ENCODE measurements at places on chromosomes 6 and 20.

GRCh38 chr20:39829256-39829655, 859.8 kb downstream of the MAFB start:
- no peak for DNase-seq

DNA sequence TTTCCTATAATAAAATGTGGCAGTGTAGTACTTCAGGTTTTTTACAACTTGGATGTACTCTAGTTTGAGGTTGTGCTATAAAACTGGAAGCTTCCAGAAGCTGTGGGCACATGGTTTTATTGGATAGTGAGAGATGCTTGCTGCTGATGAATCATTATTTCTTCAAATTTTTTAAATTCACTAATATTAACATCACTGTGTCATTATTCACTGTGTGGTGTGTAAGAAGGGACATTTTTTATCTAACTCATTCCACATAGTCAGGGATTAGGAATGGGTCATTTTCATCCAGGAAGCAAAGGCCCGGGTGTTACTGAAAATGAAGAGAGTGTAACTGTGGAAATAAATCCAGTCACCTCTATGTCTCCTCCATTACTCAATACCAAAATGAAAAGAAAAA, 421.0 kb downstream of the TENT5A start:
- no peak for DNase-seq

GRCh38 chr6:2181567-2181966, 63.8 kb downstream of the GMDS start:
- no peak for DNase-seq

DNA sequence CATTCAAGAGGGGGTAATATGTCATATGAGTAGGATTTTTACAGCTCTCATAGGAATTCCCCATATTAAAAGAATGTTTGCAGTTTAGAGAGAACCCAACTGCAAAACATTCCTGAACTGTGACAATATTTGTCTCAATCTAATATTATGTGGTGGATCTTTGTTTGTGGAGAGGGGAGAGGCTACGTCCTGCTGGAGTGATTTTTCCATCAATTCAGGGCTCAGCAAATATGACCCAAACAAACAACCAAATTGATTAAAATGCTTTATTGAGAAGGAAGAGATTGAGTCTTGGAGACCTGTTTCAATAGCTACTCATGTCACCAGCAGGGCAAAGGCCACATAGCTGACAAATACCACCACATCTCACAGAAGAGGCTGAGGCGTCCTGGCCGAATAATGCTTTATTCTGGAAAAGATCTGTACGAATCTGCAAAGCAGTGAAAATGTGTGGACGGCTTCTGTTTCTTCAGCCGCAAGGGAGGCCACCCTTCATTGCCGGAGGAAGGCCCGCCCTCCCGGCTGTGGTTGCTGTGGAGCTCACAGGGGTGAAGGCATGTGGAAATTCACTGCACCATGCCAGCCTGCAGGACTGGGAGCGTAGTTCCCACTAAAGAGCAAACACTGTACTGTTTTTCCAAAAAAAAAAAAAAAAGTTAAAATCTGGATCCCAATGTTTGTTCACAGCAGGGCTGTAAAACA, 89.7 kb upstream of the QKI start:
- no peak for DNase-seq

DNA sequence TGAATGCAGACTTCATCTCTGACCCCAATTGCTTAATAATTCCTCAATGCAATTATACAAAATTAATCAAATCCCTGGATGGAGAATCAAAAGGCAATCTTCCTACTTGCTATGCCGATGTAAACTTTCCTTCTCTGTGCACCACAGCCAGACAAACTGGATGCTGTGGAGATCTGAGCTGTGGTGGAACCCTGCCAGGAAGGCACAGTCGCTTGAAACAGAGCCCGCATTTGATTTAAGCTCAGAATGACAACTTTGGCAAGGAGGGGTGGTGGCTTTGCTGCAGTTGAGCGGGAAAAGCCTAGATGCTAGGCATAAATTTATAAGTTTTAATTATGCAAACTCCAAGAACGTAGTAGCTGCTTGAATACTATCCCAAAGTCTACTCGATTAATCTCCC, 190.8 kb downstream of the MTFR2 start:
- no peak for DNase-seq

DNA sequence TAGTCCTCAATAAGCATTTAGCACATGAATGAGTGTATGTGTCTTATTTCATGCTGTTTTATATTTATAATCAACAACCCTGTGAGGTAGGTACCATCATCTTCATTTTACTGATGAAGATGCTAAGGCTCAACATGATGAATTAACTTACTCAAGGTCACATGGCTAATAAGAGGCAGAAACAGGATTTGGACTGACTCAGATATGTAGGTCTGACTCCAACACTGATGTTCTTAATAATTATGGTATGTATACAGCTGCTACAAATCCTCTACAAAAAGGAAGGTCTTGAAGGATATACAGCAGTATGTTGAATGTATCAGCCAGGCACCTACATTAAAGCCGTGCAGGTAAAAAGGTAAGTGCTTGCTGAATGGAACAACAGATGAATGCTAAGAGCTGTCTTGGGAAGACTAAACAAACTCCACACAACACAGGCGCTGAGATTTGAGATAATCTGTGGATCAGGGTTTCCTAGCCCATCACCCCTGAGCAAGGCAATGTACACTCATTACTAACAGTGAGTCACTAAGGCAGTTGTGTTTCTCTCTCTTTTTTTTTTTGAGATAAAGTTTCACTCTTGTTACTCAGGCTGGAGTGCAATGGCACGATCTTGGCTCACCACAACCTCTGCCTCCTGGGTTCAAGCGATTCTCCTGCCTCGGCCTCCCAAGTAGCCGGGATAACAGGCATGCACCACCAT, 31.9 kb downstream of the TTI1 start:
- no peak for DNase-seq

DNA sequence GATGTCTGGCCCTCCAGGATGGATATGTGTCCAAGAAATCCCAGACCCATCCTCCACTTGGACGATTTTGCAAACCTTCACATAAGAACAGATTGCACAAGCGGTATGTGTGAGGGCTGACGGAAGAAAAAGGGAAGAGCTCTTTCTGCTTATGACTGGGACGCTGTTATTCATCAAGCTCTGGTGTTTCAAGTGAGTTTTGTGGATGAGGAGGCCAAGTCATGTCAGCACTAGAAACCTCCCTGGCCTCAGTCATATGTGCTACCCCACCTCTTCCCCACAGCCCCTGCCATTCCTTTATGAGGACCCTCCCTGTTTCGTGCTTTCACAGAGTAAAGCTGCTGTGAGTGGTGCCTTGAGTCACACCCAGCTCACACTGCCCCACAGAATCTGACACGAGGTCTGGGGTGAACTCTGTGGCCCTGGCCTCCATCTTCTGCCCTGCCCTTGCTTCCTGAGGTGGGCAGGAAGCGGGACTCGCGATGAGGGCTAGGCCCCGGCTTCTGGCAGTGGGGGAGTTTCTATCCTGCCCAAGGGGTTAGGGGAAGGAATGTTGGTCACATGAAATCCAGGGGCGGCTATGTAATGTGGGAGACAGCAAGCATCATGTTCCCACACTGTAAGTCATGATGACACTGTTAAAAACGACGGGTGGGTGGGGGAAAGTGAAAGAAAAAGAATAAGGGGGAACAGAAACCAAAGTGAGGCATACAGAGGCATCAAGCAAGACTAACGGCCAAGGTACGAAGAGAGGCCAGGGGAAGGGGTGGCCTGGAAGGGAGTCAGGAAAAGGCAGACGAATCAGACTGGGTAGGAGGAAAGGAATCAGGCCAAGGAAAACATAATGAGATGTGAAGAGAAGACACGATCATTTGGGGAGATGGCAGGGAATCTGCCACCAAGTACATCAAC, 78.1 kb downstream of the PRDM1 start:
- no peak for DNase-seq

GRCh38 chr6:40417031-40417430, 170.1 kb downstream of the LRFN2 start:
- no peak for DNase-seq

GRCh38 chr20:31721408-31722256, 1.0 kb downstream of the BCL2L1 start:
- DNase-seq, result no peak

- DNase-seq, result no peak
These were observed 799.5 kb downstream of the QKI start for GRCh38 chr6:164214066-164214465.

DNA sequence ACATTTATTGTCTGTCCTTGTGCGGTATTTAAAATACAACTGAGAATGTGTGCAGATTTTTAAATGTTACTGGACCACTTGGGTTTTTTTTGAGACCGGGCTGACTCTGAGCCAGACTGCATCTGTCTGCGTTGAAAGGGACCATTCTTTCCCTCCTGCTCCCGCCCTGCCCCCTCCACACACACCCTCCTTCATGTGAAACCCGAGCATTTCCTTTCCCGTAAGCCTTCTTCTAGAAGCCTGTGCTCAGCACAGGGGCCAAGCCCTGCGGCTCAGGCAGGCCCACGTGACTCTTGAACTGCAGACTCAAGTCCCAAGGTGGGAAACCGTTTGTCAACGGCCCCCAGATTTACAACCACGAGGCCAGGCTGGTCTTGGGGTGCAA, 82.7 kb upstream of the FOXC1 start:
- DNase-seq, result no peak

- no peak for DNase-seq
These were observed 191.3 kb downstream of the ALDH8A1 start for GRCh38 chr6:134758621-134759020.

DNA sequence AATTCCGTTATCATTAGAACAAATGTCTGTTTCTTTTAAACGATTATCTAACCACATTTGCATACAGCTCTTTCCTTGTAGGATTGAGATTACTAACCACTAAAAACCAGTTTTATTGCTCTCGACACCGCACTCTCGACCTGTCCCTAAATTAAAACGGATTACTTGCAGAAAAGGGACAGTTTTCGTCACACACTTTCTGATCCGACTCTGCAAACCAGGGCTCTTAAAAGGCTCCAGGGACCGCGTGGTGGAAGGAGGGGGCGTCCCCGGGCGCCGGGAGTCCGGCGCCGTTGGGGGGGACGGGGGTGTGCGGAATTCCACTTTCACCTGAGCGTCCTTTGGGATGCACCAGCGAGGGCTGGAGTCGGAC, 731 bp downstream of the MAK start:
- no peak for DNase-seq

GRCh38 chr20:25525867-25526266, 59.5 kb downstream of the NINL start:
- no peak for DNase-seq

- no peak for DNase-seq
These were observed 60.1 kb upstream of the ZNF184 start for GRCh38 chr6:27532820-27533538.

GRCh38 chr20:36936341-36936740, 15.2 kb downstream of the SAMHD1 start:
- DNase-seq, result no peak

- no peak for DNase-seq
These were observed 37.0 kb downstream of the CDKAL1 start for GRCh38 chr6:20571261-20571660.

- DNase-seq, result no peak
These were observed 30.7 kb downstream of the LINC00237 start for GRCh38 chr20:21075471-21075870.

DNA sequence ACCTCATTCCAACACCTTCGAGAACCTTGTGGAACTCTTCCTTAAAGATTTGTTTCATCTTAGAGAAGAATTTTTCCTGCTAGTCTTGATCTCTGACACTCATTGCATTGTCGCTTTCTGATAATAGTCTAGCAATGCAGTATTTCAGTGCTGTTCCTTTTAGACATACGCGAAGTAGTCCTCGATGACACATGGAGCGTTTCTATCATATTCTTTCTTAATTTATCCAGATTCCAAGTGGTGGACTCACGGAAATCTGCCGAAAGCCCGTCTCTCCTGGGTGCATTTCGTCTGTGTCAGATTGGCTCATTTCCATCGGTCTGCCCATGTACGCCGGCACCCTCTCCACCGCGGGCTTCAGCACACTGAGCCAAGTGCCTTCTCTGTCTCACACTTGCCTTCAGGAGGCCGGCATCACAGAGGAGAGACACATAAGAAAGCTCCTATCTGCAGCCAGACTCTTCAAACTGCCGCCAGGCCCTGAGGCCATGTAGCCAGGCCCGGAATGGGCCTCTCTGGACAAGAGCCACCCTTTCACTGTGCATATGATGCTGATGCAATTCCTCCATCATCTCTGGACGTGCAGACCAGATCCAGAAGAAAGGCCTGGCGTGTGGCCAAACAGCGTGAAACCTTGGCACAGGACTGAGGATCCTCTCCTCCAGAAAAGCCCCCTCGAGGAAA, 198.6 kb upstream of the UST start:
- DNase-seq, result no peak

DNA sequence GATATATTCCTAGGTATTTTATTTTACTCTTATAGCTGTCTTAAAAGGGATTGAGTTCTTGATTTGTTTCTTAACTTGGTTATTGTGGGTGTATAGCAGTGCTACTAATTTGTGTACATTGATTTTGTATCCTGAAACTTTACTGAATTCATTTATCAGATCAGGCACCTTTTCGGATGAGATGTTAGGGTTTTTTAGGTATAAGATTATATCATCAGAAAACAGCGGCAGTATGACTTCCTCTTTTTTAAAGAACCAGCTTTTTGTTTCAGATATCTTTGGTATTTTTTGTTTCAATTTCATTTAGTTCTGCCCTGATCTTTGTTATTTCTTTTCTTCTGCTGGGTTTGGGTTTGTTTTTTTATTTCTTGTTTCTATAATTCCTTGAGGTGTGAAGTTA, 382.4 kb upstream of the ADGRB3 start:
- no peak for DNase-seq

- no peak for DNase-seq
These were observed 31.4 kb downstream of the HIVEP2 start for GRCh38 chr6:142913511-142914047.

DNA sequence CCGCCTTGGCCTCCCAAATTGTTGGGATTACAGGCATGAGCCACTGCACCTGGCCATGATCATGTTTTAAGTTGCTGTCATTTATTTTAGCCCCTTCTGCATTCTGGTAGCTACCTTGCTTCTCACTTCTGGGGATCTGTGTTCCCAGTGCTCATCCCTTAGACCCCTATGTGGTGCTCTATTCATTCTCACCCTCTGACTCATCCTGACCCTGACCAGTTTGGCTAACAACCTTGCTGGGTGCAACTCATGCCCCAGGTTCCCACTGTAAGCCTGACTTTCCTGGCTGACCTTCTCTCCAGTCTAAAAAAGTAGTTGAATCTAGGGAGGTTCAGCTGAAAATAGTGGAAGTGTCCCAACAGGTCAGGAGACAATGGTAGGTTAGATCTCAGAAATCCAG, 47.4 kb downstream of the NOX3 start:
- DNase-seq, result no peak
